Fibroblast of the aortic adventitia (primary cell): ENCODE measurements at places on chromosomes 1 and 21. TPM values are rescaled to one million over a fixed set of nuclear protein-coding genes. Genes with fewer than 3 reads are reported as not detected.
A peak's percentile ranks its signal among the peaks of the same experiment; 100 is the strongest.

DNA sequence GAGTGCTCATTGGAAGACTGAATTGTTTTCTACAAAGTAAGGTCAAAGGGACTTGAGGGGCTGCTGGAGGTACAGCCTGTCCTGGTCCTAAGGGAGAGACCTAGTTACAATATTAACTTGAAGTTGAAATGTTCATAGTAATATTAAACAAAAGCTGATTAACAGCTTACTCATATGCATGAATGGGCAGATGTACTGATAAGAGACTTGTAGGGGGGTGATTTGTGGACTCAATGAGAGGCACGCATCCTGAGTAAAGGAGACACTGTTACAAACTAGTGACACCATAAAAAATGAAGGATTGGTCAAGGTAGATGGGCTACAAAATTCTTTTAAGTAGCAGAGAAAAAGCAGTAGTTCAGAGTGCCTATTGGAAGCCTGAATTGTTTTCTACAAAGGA lies 2.7 kb downstream of the HSD11B1 start:
- DNase-seq = peak; percentile 35

- no peak for DNase-seq
Observed at GRCh38 chr1:26767714-26768113, 20.0 kb upstream of the PIGV start.

DNA sequence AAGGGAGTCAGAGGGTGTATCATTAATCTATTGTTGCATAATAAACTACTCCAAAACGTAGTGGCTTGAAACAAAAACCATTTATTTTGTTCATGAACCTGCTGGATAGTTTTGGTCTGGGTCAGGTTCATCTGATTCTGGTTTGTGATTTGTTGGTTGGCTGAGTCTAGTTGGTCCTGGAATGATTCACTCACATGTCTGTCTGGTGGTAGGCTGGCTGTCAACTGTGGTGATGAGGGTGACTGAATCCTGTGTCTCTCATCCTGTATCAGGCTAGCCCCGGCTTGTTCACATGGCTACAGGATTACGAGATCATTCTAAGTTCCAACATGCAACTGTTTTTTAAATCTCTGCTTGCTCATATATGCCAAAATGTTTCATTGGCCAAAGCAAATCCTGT lies 22.5 kb upstream of the SIKE1 start:
- DNase-seq = no peak

- DNase-seq = no peak
Observed at GRCh38 chr1:42280821-42281220, 54.2 kb downstream of the FOXJ3 start.

DNA sequence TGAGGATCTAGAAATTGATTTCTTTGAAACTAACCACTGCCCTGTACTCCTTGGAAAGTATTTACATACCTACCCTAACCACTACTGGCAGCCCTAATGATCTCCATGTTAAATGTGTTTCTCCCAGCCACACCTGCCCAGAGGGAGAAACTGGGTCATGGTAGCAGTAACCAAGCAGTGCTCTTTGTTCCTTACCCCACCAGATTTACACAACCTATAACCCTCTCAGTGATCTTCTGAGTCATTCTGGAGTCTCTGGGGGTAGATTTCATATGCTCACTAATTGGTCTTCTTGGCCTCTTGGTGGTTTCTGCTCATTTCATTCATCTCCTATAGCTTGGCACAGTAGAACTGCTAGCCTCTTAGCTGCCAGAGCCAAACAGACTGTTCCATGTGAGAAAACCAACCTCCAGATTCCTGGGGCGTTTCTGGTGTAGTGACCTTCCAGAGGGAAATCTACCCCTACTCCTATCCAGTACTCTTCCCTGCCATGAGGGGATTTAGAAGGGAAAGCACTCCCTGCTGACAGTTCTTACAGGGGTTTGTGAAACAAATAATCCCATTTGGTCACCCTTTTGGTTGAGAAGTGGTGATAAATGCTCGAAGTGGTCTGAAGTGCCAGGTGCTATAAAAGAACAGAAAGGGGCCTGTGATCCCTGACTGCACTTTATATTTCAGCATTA lies 36.2 kb upstream of the LRIG2 start:
- peak; percentile 13 for DNase-seq

DNA sequence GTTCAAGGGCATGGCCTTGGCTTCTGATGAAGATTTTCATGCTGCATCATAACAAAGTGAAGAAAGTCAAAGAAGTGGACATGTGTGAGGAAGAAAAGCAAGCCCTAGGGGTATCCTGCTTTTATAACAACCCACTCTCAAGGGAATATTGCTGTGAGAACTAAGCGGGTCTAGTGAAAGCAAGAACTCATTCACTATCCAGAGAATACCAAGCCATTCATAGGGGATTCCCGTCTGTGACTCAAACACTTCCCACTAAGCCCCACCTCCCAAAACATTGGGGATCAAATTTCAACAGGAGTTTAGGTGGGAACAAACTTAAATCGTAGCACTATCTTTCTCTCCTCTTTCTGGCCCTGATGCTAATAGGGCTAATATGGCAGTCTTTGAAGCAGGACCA lies 98.5 kb upstream of the CTTNBP2NL start:
- DNase-seq = peak; percentile 8

DNA sequence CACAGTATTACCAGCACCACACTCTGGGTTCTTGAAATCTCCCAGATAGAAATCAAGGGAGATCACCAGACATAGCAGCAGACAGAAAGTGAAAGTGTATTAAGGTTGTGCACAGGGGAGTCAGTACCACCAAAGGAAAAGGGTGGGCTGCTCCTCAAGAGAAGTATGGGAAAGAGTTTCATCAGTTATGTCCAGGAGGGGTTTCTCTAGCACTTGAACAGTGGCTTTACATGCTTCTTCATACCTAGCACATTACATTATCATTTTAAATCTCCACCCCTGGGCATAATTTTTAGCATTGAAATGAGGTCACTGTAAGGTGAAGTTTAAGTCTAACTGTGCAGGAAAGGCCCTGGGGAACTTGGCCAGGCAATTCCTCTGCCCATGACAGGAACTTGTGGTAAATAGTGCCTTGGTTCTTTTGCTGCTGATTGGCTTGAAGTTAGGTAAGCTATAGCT lies 601.0 kb downstream of the NUF2 start:
- DNase-seq = peak; percentile 19

DNA sequence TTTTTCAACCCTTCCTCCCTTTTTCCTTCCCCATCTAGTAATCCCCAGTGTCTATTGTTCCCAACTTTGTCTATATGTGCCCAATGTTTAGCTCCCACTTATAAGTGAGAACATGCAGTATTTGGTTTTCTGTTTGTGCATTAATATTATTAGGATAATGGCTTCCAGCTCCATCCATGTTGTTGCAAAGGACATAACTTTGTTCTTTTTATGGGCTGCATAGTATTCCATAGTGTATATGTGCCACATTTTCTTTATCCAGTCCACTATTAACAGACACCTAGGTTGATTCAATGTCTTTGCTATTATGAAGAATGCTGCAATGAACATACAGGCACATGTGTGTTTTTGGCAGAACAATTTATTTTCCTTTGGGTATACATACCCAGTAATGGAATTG lies 121.0 kb upstream of the C1orf105 start:
- DNase-seq = no peak

GRCh38 chr1:182069028-182069466 lies 7.5 kb upstream of the ZNF648 start:
- DNase-seq = peak; percentile 12

GRCh38 chr1:245652660-245653427 lies 498.1 kb downstream of the KIF26B start:
- DNase-seq = no peak

GRCh38 chr1:229186373-229187056 lies 84.4 kb upstream of the RAB4A start:
- no peak for DNase-seq

GRCh38 chr1:167529829-167530474 lies 11.6 kb upstream of the CD247 start:
- no peak for DNase-seq

GRCh38 chr1:94276988-94277434 lies 39.6 kb upstream of the ARHGAP29 start:
- DNase-seq = peak; percentile 79

DNA sequence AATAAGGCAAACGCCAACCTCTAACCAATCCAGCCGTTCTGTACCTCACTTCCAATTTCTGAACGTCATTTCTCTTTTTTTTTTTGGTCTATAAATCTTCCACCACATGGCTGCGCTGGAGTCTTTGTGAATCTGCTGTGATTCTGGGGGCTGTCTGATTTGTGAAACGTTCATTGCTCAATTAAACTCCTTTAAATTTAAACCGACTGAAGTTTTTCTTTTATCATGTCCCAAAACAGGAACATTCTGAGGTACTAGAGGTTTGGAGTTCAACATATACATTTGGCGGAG lies 65.5 kb upstream of the BACH1 start:
- DNase-seq = no peak

GRCh38 chr1:228366866-228367741 lies 39.5 kb downstream of the TRIM11 start:
- DNase-seq = no peak

AMIGO1 gene
- 0.54 and 2.5 TPM in 2 replicates for total RNA-seq

THBS3 gene
- 29.3 and 41.1 TPM in 2 replicates for total RNA-seq

TLCD4 gene
- 0.25 and 0.36 TPM in 2 replicates for total RNA-seq

PKP1 gene
- total RNA-seq = under 0.01 and 0.08 TPM in 2 replicates
